Fibroblast of pulmonary artery (primary cell): ENCODE measurements at places on chromosomes 2 and 18.

DNA sequence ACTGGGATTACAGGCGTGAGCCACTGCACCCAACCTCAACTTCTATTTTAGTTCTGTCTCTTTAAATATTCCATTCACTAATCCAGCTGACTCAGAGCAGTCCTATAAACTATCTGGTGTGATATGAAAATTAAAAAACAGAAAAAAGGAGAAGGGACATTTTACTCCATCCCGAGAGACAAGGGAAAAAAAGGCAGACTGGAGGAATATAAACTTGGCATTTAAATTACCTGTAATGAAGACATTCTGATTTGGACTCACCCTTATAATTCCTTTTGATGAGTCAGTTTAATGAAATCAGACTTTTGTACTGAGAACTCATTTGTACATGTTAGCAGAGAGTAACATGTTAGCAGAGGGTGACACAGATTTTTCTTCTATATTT lies 74.8 kb upstream of the RIOK3 start:
- DNase-seq, result no peak

DNA sequence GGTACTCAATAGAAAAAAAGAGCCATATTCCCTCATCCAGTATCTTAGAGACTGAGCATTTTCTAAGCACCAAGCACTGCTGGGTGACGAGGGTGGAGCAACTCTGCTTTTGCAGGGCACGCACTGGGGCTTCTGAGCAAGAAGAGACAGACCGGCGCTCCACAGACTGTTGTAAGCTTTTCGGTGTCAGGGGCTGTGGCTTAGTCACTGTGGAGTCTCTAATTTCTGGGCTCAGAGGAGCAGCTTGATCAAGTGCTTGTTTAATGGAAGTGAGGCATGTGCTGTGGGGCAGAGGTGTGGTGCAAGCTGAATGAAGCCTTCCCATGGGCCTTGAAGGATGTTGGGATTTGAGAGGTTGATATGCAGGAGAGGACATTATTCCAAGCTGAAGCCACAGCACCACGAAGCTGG lies 227.1 kb downstream of the MYCN start:
- no peak for DNase-seq

GRCh38 chr18:22347606-22348511 lies 69.9 kb downstream of the CTAGE1 start:
- DNase-seq, result peak; percentile 42

DNA sequence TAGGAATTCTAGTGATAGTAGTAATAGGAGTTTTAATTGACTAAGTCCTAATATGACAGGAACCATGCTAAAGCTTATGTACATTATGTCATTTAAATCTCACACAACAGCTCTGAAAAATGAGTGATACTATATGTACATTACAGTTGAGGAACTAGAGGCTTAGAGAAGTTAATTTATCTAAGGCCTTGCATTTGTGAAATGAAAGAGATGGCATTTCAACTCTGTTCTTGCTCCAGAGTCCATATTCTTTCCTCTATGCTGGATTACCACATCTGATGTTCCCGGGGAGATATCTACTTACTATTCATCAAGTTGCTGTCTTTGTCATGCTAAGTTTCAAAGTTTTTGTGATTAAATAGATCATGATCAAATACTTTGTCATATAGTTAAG lies 5.7 kb downstream of the AGPS start:
- DNase-seq, result no peak

GRCh38 chr2:70094171-70094977 lies 7.1 kb downstream of the PCBP1 start:
- no peak for DNase-seq

GRCh38 chr2:46294176-46294836 lies 2.9 kb upstream of the EPAS1 start:
- DNase-seq, result peak; percentile 37

DNA sequence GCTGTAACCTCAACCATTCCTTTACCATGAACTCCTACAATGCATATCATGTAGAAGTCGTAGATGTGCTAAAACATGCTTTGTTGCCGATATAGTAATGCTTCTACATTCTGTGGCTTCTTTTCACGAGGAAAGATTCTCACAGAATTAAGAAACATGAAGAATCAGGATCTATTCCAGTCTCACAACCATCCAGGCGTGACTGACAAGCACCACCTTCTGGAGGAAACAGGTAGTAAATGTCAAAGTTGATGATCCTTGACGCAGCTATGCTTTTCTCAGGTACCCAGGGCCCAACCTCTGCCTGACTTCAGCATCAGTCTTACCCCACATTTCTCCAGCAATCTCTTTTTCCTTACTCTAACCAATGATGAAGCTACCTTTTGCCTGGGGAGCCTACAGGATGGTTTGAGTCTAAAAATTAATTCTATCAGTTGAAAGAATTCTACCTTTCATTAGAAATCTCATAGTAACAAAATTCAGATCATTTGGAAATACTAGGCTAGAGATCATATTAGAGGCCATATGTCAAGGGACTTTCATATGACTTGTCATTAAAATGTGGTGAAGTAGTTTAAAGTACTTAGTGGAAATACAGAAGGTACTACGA lies 123.3 kb upstream of the RND3 start:
- DNase-seq, result peak; percentile 68

DNA sequence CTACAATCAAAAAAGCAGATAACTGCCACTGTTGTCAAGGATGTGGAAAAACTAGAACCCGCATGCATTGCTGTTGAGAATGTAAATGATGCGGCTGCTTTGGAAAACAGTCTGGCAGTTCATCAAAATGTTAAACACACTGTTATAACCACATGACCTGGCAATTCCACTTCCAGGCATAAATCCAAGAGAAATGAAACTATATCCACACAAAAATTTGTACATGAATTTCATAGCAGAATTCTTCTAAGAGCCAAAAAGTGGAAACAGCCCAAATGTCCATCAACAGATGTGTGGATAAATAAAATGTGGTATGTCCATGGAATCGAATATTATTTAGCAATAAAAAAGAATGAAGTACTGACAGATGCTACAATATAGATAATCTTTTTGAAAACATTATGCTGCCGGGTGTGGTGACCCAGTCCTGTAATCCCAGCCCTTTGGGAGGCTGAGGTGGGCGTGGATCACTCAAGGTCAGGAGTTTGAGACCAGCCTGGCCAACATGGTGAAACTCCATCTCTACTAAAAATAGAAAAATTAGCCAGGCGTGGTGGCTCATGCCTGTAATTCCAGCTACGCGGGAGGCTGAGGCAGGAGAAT lies 32.0 kb downstream of the ERCC3 start:
- peak; percentile 60 for DNase-seq

DNA sequence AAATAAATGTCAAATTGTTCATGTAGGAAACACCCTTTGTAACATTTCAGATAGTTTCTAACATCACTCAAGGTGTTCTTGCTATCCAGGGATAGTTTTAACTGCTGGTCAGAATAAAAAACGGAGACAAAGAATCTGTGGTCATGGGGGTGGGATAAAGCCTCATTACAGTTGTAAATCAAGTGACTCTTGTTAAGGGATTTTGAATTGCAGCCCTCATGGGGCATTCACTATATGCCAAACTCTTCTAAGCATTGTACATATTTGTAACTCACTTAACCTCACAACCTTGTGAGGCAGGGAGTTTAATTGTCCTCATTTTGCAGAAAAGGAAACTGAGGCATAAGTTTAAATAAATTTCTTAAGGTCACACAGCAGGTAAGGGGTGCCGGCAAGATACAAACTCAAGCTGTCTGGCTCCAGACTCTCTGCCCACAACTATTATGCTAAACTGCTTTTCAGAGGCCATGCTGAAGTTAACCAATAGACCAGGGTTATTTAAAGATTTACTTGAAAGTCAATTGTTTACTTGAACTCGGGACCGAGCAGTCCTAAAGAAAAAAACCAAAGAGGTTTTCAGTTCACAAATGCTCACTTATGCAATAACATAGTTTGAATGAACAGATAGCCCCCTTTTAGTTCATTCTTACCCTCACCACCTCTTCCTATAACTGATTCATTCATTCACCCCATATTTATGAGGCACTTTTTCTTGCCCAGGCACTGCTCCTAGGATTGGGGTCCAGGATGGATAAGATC lies 121.6 kb upstream of the FZD5 start:
- DNase-seq, result no peak

GRCh38 chr18:25743646-25744151 lies 346.7 kb downstream of the SS18 start:
- DNase-seq, result no peak

- no peak for DNase-seq
Measured at GRCh38 chr2:133605766-133606137, 37.5 kb upstream of the NCKAP5 start.

- no peak for DNase-seq
Measured at GRCh38 chr2:118169359-118170005, 81.2 kb downstream of the INSIG2 start.

DNA sequence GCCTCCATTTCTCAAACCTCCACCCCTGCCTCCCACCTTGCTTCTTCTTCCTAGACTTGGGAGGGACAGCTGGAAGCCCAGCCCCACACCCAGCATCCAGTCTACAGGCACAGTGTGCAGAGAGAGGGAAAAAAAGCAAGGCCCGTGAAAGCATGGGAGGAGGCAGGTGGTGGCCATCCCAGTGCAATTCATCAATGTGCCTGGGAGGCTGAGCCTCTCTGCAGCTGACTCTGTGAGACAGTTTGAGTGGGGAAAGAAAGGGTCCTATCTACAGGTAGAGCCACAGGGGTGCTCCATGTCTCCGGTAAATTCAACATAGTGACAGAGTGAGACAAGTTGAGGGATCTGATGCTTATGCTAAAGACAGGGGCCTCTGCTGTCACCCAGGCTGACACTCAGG lies 340.6 kb downstream of the DYSF start:
- DNase-seq, result no peak

DNA sequence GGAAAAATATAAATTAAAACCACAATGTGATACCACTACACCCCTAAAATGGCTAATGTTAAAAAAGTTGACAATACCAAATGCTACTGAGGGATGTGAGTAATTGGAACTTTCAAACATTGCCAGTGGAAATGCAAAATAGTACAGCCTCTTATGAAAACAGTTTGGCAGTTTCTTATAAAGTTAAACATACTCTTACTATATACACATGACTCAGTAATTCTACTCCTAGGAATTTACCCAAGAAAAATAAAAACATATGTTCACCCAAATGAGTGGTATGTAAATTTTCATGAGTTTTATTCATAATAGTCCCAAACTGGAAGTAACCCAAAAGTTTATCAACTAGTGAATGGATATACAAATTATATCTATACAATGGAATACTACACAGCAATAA lies 228.0 kb downstream of the CYP26B1 start:
- no peak for DNase-seq

DNA sequence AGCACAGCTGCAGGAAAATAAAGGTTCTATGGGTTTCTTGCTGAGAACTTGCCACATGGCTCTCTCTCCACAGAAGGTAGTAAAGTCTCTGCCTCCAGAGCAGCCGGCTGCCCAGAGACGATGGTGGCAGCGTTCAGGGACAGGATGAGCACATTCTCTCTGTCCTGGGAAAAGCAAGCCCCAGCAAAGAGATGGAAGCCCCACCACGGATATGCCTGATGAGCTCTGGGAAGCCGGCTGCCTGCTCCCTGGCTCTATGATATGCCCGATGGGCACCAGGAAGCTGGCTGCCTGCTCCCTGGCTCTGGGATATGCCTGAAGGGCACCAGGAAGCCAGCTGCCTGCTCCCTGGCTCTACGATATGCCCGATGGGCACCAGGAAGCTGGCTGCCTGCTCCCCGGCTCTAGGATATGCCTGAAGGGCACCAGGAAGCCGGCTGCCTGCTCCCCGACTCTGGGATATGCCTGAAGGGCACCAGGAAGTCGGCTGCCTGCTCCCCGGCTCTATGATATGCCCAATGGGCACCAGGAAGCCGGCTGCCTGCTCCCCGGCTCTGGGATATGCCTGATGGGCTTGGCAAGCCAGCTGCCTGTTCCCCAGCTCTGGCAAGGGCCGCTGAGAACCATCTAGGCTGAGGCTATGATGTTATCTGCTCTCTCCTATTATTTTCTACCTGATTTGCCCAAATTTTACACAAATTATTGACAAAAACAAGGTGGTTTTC lies 21.5 kb upstream of the SNTG2 start:
- DNase-seq, result no peak

- no peak for DNase-seq
Measured at GRCh38 chr18:42182728-42183700, 228.0 kb downstream of the PIK3C3 start.

DNA sequence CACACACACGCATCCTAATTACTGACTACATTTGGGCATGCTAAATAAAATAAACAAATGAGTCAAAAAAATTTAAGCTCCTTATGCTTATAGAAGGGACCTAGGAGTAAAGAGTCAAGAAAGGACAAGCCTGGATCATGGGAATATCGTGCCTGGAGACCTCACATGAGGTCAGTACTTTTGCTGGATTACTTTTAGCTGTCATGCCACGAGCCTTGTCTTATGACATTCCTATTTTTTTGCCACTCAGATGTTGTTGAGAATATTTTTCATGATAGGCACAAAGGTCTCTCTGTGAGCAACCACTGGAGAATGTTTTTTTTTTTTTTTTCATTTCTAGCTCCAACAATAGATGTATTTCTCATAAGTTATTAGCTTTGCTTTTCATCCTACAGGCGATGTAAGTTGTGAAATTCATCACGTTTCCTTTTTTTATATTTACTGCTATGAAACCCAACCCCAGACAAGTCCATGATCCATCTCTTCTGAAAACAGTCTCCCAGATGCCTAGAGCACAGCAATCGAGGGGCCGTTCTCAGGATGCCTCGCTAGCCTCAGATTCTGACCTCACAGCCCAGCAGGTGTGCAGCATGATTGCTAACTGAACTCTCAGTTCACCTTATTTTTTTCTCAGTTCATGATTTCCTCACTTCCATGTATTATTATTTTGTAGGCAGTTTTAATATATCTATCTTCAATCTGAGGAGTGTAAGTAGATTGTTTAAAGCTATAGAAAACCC lies 464.5 kb downstream of the IRS1 start:
- DNase-seq, result peak; percentile 27

DNA sequence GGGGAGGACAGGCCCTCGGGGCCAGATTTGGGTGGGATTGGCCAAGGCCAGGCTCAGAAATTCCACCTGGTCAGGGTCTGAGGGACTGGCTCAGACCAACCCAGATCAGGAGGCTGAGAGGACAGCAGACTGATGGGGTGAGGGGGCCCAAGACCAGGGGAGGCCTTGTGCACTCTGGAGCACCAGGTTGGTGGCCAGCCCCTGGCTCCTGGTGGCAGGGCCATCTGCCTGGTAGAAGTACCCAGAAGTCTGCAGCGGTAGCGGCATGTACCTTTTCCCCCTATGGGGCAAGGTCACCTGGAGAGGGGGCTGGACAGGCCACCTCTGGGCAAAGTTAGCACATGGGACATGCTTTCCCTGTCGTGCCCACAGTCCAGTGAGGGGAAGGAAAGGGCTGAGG lies 21.2 kb upstream of the ODC1 start:
- no peak for DNase-seq
